Ovary (tissue), 10 donors: ENCODE measurements at places on chromosomes 16 and 17.

DNA sequence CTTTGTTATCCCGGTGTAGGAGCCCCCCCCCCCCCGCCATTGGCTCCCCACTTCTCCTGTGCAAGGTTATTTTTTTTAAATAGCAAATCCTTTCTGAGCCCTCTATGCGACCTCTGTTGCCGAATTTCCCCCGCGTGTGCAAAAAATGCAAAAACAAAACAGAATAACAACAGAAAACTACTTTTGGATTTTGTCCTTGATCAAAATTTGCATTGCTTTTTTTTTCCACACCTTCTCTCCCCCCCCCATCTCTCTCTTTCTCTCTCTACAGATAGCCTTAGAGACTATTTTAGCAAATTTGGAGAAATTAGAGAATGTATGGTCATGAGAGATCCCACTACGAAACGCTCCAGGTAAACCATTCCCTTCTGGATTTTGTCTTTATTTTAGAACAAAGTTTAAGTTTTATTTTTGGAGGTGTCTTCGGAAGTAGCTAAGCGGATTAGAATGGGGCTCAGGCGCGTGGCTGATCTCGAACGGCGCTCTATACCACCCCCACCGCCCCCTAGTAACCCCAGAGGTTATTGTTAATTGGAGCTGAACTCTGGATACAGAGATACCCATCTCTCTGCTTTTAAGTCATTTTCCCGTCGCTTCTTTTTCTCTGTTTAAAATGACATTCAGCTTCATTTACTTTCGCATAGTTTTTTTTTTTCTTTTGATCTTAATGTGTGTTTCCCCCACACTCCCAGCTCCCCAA, 1.0 kb downstream of the MSI2 start:
- DNase-seq, result no peak

- DNase-seq, result no peak
Observed at GRCh38 chr16:959232-960040, 11.3 kb downstream of the LMF1 start.

DNA sequence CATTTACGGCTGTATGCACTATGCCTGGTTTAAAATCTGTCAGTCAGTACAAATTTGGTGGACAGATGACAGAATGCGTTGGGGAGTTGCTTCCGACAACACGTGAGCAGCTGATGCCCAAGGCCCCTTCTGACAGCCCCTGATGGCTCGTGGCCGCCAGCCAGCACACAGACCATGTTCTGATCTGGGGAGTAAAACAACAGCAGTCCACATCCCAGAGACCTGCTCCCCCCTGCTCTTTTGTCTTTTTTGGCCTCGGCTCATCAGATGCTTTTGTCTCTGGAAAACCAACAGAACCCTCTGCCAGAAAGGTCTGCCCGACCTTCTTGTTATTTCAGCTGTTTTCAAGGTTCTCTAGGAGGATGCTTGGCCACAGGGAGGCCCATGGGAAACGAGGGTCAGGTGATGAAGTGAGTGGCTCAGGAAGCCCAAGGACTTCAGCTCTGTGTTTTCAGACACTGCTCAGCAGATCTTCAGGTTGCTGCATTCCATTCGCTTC, 10.8 kb downstream of the ARSG start:
- DNase-seq, result peak; percentile 41

DNA sequence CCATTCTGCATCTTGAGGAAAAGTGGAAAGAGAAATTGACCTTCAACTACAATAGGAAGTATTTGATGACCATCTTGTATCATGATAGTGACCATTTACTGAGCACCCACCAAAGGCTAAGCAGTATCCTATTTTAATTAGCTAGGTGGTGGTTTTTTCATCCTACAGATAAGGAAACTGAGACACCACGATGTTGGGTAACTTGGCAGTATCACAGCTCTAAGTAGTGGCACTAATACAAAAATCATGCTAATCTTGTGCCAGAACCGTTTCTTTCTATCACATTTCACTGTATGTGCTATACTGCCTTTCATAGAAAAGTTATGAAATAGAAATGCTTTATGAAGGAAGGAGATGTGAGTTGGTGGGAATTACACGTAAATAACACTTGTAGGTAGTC, 2.3 kb downstream of the EVI2B start:
- DNase-seq, result no peak

DNA sequence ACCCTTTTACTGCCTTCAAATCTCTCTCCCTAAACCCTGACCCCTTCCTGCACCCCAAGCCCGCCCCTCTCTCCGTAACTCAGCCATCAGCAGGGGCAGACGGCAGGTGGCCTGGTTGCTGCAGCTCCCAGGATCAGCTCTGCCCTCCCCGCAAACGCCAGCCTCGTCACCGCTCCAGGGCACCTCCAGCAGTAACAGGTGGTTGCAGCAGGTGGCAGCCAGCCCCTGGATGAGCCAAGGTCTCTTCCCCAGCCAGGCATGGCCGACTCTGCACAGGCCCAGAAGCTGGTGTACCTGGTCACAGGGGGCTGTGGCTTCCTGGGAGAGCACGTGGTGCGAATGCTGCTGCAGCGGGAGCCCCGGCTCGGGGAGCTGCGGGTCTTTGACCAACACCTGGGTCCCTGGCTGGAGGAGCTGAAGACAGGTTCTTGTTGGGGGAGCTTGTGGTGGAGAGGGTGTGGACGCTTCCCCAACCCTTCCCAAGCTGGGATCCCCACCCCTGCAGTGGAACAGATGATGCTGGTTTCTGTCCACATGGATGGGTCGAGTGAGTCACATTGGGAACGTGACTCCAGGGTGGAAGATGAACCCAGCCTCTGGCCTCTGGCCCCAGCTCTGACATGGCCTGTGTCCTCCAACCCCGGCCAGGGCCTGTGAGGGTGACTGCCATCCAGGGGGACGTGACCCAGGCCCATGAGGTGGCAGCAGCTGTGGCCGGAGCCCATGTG, 558 bp downstream of the HSD3B7 start:
- peak; percentile 46 for DNase-seq

GRCh38 chr17:34991606-34992005, 11.3 kb downstream of the LIG3 start:
- no peak for DNase-seq

- no peak for DNase-seq
Observed at GRCh38 chr17:10683853-10684252, 13.5 kb downstream of the SCO1 start.

GRCh38 chr17:33016920-33017319, 25.3 kb downstream of the SPACA3 start:
- no peak for DNase-seq

DNA sequence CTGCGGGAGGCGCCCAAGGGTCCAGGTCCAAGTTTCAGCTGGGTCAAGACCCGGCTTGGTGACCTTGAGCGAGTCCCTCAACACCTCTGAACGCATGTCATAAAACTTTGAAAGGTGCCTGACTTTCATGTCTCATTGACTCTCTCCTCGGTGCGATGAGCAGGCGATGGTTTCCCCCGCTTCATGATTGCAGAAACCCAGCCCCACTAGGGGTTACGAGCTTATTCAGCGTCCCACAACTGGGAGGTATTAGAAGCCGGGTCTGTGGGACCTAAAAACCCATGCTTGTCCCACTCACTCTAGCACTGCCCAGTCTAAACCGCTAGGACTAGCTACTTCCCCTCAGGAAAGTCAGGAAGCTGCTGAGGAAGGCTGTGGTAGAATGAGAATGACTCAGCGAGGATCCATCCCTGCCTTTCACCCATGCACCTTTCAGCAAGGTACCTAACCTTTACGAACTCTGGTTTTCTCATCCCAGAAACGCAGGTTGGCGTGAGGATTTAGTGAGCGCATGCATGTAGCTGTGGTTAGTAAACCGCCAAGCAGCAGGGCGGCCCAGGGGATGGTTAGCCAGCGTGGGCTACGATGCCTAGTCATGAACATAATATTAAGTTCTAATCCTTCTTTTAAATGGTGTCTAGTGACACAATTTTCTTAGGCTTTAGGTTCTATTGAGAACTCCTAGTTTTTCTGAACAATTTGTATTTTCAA, 26.2 kb upstream of the RFFL start:
- peak; percentile 23 for DNase-seq

DNA sequence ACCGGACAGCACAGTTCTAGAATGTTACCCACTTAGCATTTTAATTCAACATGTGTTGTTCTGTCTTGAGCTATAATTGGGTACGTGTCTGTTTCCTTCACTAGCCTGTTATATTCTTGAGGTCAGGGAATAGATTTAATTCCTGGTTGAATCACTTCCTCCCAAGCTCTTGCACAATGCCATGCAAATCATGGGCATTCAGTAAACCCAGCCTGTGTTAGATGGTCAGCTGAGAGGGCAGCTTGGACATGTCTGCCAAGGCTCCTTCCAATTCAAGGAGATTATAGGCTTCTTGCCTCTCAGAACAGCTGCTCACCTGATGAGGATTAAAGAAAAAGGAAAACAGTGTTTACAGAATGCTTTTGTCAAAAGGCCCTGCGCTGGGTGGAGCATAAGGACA, 12.6 kb downstream of the C1QTNF1 start:
- no peak for DNase-seq

DNA sequence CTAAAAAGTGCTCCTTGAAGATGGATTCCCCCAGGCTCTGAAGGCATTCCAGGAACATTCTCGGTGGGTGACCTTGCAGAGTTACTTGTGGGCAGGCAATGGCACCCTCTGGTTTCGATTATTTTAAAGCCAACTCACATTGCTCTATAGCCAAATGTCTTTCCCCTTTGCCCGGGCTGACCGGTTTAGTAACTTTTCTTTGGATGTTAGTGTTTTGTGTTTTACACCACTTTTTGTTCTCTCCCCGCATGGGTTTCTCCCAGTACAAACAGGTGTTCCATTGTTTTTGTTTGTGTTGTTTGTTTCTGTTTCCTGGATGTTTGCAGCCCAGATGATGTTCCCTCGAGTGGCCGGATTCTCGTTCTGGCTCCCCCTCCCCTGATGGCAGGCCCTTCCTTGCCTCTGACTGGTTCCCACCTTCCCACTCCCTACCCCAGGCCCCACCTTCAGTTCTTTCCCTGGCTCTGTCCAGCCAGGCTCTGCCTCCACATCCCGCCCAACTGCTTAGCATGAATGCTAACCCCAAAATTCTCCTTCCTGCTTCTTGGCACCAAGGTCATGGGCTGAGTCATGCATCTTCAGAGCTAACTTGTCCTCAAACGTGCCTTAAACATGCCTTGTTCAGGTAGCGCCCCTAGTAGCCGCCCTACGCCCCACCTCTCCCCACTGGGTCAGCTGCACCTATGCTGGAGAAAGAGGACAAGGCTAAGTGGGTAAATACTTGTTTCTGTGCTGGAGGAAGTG, 40.6 kb downstream of the ELAC2 start:
- DNase-seq, result no peak

DNA sequence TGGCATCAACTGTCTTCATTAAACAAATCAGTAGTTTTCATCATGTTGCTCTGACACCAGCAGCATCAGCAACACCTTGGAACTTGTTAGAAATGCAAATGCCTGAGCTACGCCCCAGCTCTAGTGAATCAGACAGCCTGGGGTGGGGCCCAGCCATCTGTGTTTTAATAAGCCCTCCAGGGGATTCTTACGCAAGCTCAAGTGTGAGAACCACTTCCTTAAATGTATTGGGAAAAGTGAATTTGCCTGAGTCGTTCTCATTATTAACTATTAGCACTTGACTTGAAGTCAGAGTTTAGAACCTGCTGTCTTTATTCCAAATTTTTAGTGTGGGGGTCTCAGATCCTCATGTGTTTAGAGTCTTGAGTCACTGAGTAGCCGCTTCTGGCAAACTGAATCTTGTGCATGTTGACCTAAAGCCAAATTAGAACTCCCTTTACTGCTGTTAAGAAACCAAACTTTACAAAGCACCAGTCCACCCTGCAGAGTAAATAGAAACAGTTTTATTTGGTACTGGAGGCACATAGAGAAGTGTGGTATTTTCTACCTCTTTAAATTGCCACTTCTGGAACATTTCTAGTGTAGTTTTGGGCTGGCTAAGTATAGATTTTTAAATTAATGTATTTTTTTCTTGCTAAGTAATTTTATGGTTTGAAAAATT, 137.4 kb upstream of the COX10 start:
- no peak for DNase-seq

GRCh38 chr16:69334696-69335095, 4.3 kb upstream of the PDF start:
- no peak for DNase-seq

DNA sequence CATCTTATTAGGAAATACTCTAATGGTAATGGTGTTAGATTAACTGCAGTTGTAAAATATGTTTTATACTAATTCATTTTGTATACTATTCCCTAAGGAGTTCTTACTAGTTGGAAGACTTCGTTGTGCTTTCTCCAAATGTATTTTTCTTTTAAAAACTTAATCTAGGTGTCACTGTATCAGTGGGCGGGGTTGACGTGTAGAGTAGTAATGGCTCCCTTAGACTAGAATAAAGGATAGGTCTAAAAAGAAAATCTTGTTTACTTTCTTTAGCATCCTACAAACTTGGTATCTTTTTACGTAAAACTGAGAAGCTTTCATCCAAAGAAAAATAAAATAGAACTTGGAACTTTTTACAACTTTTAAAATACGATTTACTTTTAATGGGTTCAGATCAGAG, 55.0 kb upstream of the MRC2 start:
- no peak for DNase-seq

- no peak for DNase-seq
Observed at GRCh38 chr16:49696414-49697101, 159.4 kb downstream of the ZNF423 start.

DNA sequence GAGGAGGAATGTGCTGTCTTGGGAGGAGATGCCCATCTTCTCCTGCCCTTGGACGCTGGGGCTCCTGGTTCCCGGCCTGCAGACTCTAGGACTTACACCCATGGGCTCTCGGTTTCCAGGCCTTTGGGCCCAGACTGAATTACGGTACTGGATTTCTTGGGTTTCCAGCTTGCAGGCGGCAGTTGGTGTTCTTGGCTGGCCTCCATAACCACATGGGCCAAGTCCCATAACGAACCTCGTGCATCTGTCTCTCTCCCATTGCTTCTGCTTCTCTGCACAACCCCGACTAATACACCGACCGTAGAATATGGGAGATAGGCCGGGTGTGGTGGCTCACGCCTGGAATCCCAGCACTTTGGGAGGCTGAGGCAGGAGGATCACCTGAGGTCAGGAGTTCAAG, 162.6 kb downstream of the SDK2 start:
- no peak for DNase-seq

- no peak for DNase-seq
Observed at GRCh38 chr16:5928476-5929065, 831.0 kb upstream of the EEF2KMT start.

- DNase-seq, result no peak
Observed at GRCh38 chr17:13813347-13814240, 211.9 kb upstream of the HS3ST3A1 start.

GRCh38 chr17:50240851-50241250, 33.4 kb upstream of the TMEM92 start:
- no peak for DNase-seq

GRCh38 chr17:80146121-80147034, 550 bp downstream of the EIF4A3 start:
- peak; percentile 72 for DNase-seq

- DNase-seq, result peak; percentile 50
Observed at GRCh38 chr17:76353004-76353598, 615 bp downstream of the PRPSAP1 start.

GRCh38 chr17:39229274-39229913, 3.6 kb upstream of the STAC2 start:
- DNase-seq, result no peak

DNA sequence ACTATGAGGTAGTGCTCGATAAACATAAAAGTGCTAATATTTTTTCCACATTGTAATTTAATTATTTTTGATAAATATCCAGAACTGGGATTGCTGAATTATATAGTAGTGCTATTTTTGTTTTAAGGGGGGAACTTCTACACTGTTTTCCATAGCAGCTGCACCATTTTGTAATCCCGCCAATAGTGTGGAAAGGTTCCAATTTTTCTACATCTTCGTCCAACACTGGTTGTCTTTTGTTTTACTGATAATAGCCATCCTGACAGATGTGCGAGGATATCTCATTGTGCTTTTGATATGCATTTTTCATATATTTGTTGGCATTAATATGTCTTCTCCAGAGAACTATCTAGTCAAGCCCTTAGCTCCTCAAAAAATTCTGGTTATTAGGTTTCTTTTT, 259.6 kb upstream of the KCNJ16 start:
- DNase-seq, result no peak
